ENCODE measurements at places on chromosomes 3 and 15.

GRCh38 chr3:28986922-28987321 is 293.9 kb upstream of the RBMS3 start:
- no peak for DNase-seq

DNA sequence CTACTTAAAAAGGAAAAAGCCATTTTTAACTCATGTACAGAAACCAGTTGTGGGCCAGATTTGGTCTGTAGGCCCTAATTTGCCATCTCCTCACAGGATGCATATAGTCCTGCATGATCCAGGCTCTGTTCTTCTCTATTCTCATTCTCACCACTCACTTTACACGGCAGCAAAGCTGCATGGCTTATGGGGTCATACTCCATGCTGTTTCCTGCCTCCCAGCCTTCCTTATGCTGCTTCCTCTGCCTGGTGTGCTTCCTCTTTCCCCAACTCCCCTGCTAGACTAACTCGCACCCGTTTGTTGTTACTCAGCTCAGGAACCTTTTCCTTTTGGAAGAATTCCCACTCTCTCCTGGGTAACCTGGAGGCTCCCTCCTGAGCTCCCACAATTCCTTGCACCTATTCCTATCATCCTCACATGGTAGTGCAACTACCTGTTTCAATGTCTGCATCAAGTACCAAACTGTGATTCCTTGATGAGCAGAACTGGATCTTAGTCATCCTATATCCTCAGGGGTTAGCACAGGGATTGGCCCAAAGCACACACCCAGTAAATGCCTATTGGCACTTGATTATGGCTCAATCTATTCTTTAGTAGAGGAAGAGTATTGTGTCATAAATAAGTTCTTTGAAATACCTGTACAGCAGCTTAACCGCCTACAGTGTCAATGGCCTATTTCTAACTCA is 172.1 kb upstream of the MITF start:
- no peak for DNase-seq

DNA sequence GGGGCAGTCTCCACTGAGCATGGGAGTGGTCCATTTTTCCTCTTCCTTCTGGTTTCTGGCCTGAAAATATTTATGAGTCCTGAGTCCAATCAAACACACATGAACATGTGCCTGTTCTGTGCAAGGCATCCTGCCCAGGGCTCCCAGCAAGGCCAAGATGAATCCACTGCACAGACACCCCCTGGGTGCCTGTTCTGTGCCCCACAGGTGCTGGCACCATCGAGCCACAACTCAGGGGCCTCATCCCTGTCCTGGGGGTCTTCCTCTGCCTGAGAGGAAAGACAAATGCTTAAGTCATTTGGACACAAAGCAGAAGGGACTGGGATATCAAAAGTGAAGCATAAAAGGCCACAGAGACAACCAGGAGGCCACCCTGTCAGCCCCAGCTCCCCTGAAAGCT is 87.4 kb upstream of the IQSEC1 start:
- DNase-seq: no peak

GRCh38 chr3:63955830-63956545 is 43.8 kb upstream of the SCAANT1 start:
- no peak for DNase-seq

DNA sequence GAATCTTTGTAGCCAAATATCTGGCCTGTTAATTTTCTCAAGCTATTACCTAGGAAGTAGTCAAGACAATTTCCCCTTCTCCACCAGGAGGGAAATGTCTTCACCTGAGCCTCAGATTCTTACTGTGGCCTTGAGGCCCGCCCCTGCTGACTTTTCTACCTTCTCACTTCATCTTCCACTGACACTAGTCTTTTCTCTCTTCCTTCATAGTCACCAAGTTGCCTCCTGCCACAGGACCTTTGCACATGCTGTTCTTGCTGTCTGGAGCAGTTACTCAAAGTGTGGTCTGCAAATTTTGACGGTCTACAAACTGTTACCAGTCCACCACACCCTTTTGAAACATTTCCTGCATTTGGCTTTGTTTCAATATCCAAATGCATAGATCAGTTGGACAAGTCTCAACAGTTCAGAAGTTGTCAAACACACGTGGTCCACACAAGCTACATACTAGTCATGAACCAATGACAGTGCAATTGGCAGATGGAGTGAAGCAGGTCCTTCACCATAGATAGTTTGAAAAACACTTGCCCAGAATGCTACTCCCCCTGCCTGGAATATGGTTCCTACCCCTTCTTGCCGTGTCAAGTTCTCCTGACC is 100.5 kb downstream of the OSBPL10 start:
- no peak for DNase-seq

DNA sequence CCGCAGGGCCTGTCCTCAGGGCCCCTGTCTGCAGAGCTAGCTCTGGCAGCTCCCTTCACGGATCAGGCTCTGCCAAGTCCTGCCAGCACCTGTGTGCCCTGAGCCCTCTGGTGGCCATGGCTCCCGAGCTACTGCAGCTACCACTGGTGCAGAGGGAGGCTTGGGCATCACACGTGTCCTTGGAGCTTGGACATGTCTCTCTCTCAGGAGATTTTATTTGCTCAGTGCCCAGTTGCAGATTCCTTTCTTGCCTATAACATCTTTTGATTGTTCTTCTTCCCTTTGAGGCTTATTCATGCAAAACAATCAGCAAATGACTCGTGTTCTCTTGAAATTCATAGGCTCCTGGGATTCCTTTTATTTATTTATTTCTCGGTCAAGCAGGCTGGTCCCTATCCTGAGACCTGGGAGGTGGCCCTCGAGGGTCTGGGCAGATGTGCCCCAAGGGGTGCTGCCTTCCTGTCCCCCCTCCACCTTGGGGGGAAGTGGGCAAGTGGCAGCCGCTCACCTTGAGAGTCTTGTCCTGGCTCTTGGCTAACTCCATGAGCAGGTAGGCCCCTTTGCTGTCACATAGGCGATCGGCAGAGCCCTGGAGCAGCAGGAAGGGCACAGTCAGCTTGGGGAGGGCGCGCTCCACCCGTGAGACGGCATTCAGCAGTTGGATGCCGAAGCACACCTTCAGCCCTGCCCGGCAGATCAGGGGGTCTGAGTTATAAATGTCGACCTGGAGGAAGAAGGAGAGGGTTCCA is 21.9 kb downstream of the ABTB1 start:
- DNase-seq: peak; percentile 89

- peak; percentile 13 for DNase-seq
These were observed 3.7 kb downstream of the MDFIC2 start for GRCh38 chr3:70308760-70309159.

DNA sequence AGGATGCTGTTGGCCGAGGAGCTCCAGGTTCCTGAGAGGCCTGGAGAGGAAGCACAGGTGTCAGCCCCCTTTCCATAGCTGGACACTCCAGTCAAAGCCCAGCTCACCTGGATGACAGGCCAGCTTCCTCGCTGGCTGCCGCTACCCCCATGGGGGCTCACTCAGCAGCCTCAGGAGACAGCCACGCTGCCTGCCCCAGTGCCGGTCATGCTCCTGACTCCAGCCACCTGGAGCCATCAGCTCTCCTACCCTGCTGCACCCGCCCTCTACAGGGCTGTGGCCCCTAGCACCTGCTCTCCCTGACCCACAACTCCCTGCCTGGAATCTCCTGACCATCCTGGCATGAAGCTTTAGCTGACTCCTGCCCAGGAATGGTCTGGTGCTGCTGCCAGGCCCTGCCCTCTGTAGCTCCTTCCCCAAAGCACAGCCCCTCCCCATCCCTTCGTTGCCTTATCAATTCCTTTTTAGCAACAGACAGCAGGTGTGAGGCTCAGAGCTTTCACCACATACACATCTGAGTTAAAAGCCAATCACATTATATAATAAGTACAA is 94.2 kb downstream of the NUP210 start:
- no peak for DNase-seq

- no peak for DNase-seq
These were observed 28.2 kb downstream of the FLNB start for GRCh38 chr3:58036293-58037032.

GRCh38 chr15:100464256-100464655 is 64.5 kb downstream of the CERS3 start:
- DNase-seq: no peak

GRCh38 chr15:31241888-31242522 is 84.6 kb upstream of the KLF13 start:
- no peak for DNase-seq

DNA sequence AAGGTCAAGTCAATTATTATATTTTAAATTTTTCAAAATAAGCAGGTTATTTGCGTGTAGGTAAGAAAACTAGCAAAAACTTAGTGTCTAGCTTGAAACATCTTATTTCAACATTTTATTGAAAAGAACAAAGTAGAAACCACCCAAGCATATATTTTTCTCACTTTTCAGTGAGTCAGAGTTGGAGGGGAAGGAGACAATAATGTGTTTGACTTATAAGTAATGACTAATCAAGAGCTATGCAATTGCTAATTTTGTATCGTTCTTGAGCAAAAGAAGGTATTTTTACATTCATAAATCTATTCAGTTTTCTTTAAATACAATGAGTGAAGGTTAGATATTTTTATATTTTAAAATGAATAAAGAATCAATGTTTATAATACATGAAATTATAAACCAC is 54.4 kb upstream of the P2RY1 start:
- no peak for DNase-seq

- no peak for DNase-seq
These were observed 14.5 kb upstream of the CHST14 start for GRCh38 chr15:40456299-40456712.
